Activated naive CD8-positive, alpha-beta T cell treated with anti-CD3 and anti-CD28 coated beads, Interleukin-2, amount 10 ng/mL, durations not matched to agents 7 days and 5 days (primary cell): ENCODE measurements at places on chromosomes 3 and 15.

DNA sequence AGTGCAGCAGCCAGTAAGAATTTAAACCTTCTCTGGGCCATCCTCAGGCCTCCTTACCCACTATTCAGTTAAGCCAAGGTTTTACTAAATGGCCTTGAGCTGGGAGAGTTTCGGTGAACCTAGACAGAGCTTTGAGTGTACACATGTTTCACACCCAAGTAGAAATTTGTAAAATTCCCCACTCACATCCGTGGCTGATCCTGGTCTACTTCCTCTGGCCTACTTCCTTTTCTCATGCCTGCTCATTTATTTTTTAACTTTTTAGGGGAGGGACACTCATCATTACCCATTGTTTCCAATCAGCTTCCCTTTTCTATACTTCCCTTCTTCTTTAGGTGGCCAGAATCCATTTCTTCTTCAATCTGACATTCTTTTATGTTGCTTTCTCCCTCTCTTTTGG is 7.6 kb downstream of the CX3CR1 start:
- H3K4me3 ChIP-seq: no peak overlapping the region
- H3K36me3 ChIP-seq: no peaks in the 10 kb centered on the region
- H3K27ac ChIP-seq: no peak overlapping the region

- no peak overlapping the region for H3K4me3 ChIP-seq
- no peaks in the 10 kb centered on the region for H3K27me3 ChIP-seq
- H3K36me3 ChIP-seq: no peaks in the 10 kb centered on the region
- DNase-seq: no peak
- no peak overlapping the region for H3K27ac ChIP-seq
- H3K4me1 ChIP-seq: peaks cover 2% of the 10 kb centered on the region
Observed at GRCh38 chr3:148464246-148464645, 233.5 kb upstream of the AGTR1 start.

- no peaks in the 10 kb centered on the region for H3K36me3 ChIP-seq
- no peaks in the 10 kb centered on the region for H3K27me3 ChIP-seq
Observed at GRCh38 chr15:39710681-39711080, 72.0 kb downstream of the FSIP1 start.

- H3K27ac ChIP-seq: peak overlapping the region; percentile 42
- peaks cover 5% of the 10 kb centered on the region for H3K27me3 ChIP-seq
- H3K4me3 ChIP-seq: no peak overlapping the region
- H3K36me3 ChIP-seq: no peaks in the 10 kb centered on the region
- no peak for DNase-seq
Observed at GRCh38 chr3:130529486-130530215, 12.7 kb downstream of the COL6A6 start.

GRCh38 chr3:121648219-121648958 is 12.3 kb downstream of the HCLS1 start:
- no peak for DNase-seq
- no peaks in the 10 kb centered on the region for H3K27me3 ChIP-seq
- H3K4me1 ChIP-seq: peaks cover 26% of the 10 kb centered on the region
- H3K4me3 ChIP-seq: no peak overlapping the region
- no peak overlapping the region for H3K27ac ChIP-seq

GRCh38 chr3:74515451-74515850 is 99.0 kb downstream of the CNTN3 start:
- H3K27ac ChIP-seq: no peak overlapping the region
- no peak for DNase-seq
- no peaks in the 10 kb centered on the region for H3K36me3 ChIP-seq
- no peaks in the 10 kb centered on the region for H3K27me3 ChIP-seq
- no peak overlapping the region for H3K4me3 ChIP-seq

- DNase-seq: no peak
- H3K27ac ChIP-seq: no peak overlapping the region
- no peaks in the 10 kb centered on the region for H3K27me3 ChIP-seq
- H3K36me3 ChIP-seq: no peaks in the 10 kb centered on the region
Observed at GRCh38 chr3:153305189-153305588, 143.2 kb downstream of the RAP2B start.

DNA sequence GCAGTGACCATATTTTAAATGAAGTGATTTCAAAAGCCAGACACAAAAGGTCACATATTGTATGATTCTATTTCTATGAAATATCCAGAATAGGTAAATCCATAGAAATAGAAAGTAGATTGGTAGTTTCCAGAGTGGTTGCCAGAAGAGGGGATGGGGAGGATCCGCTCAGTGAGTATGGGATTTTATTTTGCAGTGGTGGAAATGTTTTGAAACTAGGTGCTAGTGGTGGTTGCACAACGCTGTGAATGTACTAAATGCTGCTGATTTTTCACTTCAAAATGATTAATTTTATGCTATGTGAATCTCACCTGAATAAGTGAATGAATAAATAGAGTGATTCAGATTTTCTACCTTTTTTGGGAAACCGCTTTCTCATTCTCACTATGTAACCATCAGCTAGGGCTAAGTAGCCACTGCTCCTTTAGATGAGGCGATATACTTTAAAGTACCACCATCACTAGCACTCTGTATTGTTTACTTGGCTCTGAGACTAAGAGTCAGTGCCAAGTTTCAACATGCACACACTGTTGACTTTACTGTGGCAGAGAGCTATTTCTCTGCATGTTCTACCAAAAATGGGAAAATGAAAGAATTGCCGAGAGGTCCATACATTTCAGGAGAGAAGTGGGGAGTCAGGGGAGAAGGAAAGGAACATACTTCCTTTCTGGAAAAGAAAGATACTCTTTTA is 90.7 kb upstream of the GOLIM4 start:
- H3K4me1 ChIP-seq: no peaks in the 10 kb centered on the region
- no peak for DNase-seq
- no peak overlapping the region for H3K27ac ChIP-seq
- H3K4me3 ChIP-seq: no peak overlapping the region
- no peaks in the 10 kb centered on the region for H3K36me3 ChIP-seq

DNA sequence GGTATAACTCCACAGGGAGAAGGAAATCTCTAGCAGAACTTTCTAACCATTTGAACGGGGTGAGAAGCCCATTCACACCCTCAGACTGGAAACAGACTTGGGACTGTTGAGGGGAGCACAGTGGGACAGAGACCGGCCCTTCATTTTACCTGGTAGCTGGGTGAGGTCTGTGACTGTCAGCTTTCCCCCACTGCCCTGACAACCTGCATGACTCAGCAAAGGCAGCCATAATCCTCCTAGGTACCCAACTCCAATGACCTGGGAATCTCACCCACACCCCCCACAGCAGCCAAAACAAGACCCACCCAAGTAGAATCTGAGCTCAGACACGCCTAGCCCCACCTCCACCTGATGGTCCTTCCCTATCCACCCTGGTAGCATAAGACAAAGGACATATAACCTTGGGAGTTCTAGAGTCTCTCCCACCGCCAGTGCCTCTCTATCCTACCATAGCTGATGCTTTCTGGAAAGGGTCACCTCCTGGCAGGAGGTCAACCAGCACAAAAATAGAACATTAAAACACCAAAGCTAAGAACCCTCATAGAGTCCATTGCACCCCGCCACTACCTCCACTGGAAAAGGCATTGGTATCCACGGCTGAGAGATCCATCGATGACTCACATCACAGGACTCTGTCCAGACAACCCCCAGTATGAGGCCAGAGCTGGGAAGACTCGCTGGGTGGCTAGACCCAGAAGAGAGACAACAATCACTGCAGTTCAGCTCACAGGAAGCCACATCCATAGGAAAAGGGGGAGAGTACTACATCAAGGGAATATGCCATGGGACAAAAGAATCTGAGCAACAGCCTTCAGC is 28.0 kb downstream of the SENP7 start:
- DNase-seq: no peak
- H3K36me3 ChIP-seq: peaks cover 78% of the 10 kb centered on the region
- no peaks in the 10 kb centered on the region for H3K27me3 ChIP-seq
- no peak overlapping the region for H3K4me3 ChIP-seq

DNA sequence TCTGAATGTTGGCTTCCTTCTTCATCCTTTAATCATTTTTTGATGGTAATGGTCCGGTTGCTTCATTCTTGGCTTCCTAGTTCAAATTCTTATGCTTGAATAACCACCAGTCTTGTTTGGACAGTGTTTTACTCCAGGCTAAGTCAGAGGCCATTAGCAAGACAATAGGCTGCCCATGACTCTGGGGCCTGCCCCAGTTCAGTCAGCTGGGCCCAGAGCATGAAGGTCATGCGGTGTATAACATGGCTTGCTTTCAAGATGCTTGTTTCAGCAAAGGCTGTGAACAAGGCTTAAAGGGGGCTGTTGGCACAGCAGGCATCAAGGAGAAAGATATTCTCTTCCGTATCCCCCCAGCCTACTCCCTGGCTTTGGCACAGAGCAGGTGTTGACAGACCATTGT is 13.7 kb downstream of the TM4SF18 start:
- no peak overlapping the region for H3K4me3 ChIP-seq
- H3K27me3 ChIP-seq: peaks cover 2% of the 10 kb centered on the region
- no peaks in the 10 kb centered on the region for H3K36me3 ChIP-seq
- DNase-seq: no peak
- no peak overlapping the region for H3K27ac ChIP-seq
- H3K4me1 ChIP-seq: no peaks in the 10 kb centered on the region
